NCI-H2029 treated with DMSO at 0.1 percent for 48 hours (cell line): ENCODE measurements at places on chromosomes 4 and X.

- no peak for DNase-seq
These were observed 44.2 kb downstream of the COQ2 start for GRCh38 chr4:83240379-83240875.

GRCh38 chrX:114787061-114787460, 203.2 kb downstream of the HTR2C start:
- DNase-seq: no peak

DNA sequence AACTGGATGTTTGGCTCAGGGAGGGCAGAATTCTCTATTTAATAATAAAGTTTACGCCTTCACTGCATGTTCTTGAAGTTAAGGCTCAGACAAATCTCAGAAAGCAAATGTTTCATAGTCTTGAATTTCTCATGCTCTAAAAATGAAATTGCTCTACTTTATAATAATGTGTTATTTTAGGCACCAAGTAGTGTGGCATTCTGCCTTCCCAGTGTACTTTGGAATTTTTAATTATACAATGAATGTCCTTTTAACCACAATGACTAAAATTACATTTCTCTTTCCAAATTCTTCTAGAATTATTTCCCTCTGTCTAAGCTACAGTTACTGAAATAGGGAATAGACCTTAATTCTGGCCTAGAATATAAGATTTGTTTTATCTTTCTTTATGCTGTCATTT, 97.9 kb upstream of the PDE5A start:
- DNase-seq: no peak

- no peak for DNase-seq
These were observed 817.4 kb downstream of the STIM2 start for GRCh38 chr4:27678027-27678426.

DNA sequence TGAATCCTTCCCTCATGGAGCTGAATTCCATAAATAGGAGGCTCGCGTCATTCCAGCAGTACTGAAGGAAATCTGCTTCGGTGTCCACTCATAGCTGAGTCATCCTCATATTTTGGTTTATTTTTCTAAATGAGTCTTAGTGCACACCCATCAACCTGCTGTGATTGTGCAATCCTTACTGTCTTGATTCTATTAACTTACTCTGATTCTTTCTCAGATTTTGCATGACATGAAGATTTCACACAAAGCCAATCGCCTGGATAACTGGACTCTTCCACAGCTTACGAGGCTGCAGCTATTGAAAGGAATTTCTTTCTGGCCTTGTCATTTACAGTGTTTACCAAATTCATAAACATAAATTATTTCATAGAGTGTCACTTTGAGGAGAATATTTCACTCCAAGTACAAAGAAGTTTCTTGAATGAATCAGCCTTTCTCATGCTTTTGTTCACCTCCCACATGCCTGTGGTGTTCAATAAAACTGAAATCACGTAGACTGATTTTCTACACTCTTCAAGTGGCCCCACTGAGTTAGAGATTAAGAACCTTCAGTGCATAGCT, 207.6 kb upstream of the SLITRK2 start:
- no peak for DNase-seq

DNA sequence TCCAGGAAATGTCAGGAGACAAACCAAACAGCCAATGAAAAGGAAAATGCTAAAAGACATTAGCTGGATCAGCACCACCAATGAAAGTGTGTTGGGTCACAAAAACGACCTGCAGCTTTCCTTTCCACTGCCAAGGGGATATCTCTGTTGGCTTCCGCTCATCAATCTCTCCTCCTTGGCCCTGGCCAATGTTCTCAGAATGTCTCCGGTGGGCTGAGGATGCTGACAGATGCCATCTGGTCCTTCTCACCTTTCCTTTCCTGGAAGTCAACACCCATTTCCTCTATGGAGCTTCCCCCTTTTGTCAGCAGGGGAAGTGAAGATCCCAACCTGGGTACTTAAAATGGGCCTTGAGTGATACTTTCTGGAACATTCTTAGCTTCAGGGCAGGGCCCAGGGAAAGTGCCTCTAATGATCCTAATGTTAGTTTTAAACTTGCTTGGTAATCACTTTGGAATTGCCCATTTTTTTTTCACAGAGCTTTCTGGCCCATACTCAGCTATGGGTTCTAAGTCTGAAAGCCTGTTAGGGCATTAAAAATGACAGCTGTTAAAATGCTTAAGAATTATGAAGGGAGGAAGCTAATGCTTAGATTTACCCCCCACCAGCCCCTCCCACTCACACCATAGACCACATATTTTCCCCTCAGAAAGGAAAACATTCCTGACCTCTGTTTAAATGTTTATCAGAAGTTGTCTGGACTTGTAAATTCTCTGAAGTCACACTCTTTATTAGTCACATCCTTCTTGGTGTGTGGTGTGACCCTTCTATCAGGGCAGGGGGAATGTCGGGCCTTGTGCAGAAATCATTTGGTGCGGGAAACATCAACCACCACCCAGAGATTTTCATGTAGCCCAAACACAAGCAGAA, 29.2 kb downstream of the IGFBP7 start:
- DNase-seq: no peak

GRCh38 chr4:109046471-109047201, 255.8 kb downstream of the COL25A1 start:
- DNase-seq: no peak
